ENCODE measurements at places on chromosomes 13 and 19. TPM values are rescaled to one million over a fixed set of nuclear protein-coding genes. Genes with fewer than 3 reads are reported as not detected.

The ZNF235 gene
- total RNA-seq = 3.8 TPM

The ZNF784 gene
- total RNA-seq = 3.1 TPM

The PODNL1 gene
- 0.09 TPM for total RNA-seq

The MEIOSIN gene
- not detected for total RNA-seq

The MISP3 gene
- total RNA-seq = 0.09 TPM

The CEACAM7 gene
- total RNA-seq = not detected

All from endothelial cell of coronary artery (primary cell).